ENCODE measurements at places on chromosomes 11 and 22.

DNA sequence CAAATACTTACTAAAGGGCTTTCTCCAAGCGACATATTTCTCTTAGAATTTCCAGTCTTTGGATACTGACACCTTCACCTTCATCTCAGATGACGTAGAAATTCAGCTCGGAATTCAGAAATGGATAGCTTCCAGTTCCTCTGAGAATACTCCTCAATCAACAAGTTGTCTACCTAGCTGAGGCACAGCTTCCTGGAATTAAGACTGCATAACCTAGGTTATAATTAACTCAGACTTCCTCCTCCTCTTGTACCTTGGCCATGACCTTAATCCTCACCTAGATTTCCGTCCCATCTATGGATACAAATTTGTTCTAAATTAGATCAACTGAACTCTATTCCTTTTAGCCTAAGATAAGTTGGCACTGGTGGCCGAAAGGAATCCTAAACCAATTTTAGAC, 17.4 kb downstream of the ATP5MG start:
- DNase-seq, result no peak

DNA sequence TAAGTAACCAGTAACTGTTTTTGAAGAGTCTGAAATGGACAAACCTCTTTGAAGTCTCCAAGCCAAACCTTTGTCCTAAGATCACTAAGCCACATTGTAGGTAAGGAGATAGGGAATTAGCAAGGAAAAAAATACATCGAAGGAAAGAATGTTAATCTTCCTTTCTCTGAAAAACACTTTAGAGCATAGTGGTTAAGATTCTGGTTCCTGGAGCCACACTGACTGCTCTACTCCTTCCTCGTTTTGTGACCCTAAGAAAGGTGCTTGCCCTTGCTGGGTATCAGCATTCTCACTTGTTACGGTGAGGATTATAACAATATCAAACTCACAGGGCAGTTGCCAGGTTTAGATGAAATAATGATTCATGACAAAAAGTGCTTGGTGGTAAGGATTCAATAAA, 104.0 kb downstream of the SIK3 start:
- no peak for DNase-seq

DNA sequence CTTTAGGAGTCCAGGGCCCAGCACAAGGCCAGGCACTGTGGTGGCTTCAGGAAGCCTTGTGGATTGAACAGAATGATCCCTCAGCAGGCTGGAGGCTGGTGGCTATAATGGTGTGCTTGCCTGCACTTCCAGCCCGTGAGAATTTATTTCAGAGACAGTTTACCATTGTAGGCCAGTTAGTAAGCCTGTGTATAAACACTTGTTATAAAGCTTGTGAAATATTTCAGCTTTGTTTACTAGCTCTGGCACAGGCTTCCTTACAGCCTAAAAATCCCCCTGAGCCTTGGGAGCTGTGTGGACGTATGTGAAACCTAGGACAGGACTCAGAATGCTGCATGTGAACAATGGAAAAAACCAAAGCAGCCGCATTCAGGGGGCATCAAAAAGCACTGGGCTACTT, 26.6 kb upstream of the ACER3 start:
- DNase-seq, result no peak

- DNase-seq, result no peak
Observed at GRCh38 chr11:94315664-94316063, 11.3 kb downstream of the IZUMO1R start.

GRCh38 chr11:6812390-6813005, 13.0 kb upstream of the OR6A2 start:
- DNase-seq, result peak; percentile 54

DNA sequence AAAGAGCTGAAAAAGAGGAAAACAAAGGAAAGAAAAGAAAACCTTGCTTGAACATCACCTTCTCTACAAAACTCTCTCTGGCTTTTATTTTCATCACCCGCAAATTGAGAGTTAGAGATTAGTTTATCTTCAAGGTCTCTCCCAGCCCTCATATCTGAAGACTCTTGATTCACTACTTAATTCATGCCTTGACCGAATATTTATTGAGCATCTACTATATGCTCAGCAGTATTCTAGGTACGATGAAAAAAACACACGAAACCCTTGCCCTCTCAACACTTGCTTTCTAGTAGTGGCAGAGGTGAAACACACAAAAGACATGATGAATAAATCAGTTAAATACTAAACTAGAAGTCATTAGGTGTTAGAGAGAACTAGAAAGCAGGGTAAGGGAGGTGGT, 150.6 kb upstream of the CADM1 start:
- no peak for DNase-seq

- no peak for DNase-seq
Observed at GRCh38 chr11:117303646-117304315, 12.3 kb downstream of the BACE1 start.

DNA sequence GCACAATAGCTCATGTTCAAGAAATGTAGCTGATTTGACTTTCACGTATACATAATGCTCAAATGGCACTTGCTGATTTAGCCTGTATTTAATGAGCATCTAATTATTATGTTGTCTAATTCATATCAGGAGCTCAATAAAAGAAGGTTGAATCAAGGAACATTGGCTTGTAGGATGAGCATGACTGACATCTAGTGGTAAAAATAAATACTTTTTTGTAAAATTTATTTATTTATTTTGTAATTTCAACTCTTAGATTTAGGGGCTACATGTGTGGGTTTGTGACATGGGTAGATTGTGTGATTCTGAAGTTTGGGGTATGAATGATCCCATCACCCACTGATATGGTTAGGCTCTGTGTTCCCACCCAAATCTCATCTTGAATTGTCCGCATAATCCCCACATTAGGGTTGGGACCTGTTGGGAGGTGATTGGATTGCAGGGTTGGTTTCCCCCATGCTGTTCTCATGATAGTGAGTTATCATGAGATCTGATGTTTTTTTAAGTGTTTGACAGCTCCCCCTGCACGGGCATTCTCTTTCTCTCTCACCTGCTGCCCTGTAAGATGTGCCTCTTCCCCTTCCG, 1.7 kb upstream of the OR52E5 start:
- peak; percentile 6 for DNase-seq

All from A673 (cell line).